ENCODE measurements at places on chromosomes 4 and X. TPM values are rescaled to one million over a fixed set of nuclear protein-coding genes. Genes with fewer than 3 reads are reported as not detected.

DNA sequence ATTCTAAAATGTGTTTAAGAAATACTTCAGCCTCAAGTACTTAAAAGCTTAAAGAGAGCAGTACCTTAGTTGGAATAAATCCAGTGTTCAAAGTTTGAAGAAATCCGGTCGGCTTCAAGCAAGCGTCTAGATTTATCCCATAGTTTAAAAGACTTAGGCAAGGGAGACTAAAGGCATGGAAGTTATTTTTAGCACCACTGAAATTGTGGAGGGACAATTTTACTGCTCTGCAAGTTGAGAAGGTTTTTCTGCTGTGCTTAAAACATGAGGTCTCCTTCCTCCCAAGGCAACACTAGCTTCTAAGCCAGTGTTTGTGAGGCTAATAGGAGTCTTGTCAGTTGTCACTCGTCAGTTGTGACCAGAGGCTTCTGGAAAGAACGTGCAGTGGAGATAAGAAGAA lies 183.5 kb downstream of the MSL3 start:
- no peaks in the 10 kb centered on the region for H3K36me3 ChIP-seq
- no peak overlapping the region for H3K4me3 ChIP-seq
- H3K27me3 ChIP-seq: no peaks in the 10 kb centered on the region
- H3K27ac ChIP-seq: no peak overlapping the region

DNA sequence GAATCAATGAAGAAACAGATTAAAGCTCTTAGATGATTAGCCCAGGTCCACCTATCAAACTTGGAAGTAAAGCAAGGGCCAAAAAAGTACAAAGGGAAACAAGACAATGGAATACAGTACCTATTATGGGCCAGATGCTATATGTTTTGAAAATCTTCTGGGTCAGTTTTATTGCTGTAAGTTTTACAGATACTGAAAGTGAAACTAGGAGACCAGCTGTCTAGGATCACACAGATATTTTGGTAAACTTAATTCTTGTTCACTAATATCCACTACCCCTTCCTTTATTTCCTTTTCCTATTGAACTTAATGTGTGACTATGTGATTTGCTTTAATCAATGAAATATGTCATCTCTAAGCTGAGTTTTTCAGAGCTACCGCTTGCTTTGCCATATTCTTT lies 505.4 kb upstream of the PITX2 start:
- H3K27me3 ChIP-seq: no peaks in the 10 kb centered on the region
- DNase-seq: peak; percentile 5
- no peaks in the 10 kb centered on the region for H3K4me1 ChIP-seq
- no peaks in the 10 kb centered on the region for H3K36me3 ChIP-seq

GRCh38 chr4:108830509-108831244 lies 67.8 kb upstream of the ETNPPL start:
- H3K36me3 ChIP-seq: no peaks in the 10 kb centered on the region
- DNase-seq: peak; percentile 13
- H3K4me3 ChIP-seq: no peak overlapping the region
- no peak overlapping the region for H3K27ac ChIP-seq
- peaks cover 2% of the 10 kb centered on the region for H3K27me3 ChIP-seq

DNA sequence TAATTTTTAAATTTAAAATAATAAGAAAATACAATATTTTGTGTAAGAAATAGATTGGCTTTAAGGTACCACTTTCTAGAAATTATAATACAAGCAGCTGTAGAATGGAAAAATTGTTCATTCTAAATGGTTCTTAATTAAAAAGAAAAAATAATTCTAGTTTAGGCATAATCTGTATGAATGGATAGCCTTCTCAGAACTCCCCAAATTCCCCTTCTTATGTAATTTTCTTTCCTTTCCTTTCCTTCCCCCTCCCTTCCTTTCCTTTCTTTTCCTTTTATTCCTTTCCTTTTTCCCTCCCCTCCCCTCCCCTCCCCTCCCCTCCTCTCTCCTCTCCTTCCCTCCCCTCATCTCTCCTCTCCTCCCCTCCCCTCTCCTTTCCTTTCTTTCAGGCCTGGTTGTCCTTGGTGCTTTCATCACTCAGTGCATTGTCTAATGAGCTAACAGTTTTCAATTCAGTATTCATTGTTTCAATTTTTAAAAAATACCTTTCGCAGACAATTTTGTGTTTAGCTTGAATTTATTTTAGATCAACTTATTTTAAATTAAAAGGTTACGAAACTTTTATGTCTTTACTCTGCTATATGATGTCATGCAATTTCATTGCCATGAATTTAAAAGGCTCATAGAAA lies 28.8 kb downstream of the LRIT3 start:
- H3K4me3 ChIP-seq: no peak overlapping the region
- no peak overlapping the region for H3K27ac ChIP-seq
- DNase-seq: no peak
- H3K4me1 ChIP-seq: no peaks in the 10 kb centered on the region

MAGEE2 gene
- not detected for total RNA-seq

- H3K4me3 ChIP-seq: no peak overlapping the region
- no peak for DNase-seq
- no peaks in the 10 kb centered on the region for H3K4me1 ChIP-seq
- H3K27me3 ChIP-seq: no peaks in the 10 kb centered on the region
- no peak overlapping the region for H3K27ac ChIP-seq
Measured at GRCh38 chr4:144504883-144505282, 141.1 kb upstream of the HHIP start.

DNA sequence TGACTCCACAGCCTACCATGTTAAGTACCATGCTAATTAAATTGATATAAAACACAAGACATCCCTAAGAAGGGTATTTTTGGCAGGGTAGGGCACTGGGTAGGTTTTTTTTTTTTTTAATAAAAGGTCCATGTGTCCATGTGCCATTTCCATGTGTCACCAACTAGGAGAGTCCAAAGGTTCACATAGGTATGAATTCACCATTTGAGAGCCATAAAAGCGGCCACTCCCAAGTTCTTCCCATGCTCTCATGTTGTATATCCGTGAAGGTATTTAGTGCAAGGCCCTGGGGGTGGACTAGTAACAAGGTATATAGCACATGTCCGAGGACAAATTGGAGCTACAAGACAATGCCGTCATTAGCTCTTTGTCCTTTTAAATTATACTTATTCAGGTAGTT lies 107.3 kb downstream of the PDE5A start:
- no peaks in the 10 kb centered on the region for H3K27me3 ChIP-seq
- no peak overlapping the region for H3K4me3 ChIP-seq
- peaks cover 17% of the 10 kb centered on the region for H3K4me1 ChIP-seq

GRCh38 chrX:2398064-2398656 lies 102.6 kb downstream of the DHRSX start:
- H3K4me3 ChIP-seq: no peak overlapping the region
- H3K36me3 ChIP-seq: peaks cover 3% of the 10 kb centered on the region

GPR173 gene
- total RNA-seq: 1.1 TPM

- DNase-seq: peak; percentile 46
- no peaks in the 10 kb centered on the region for H3K36me3 ChIP-seq
- H3K27me3 ChIP-seq: no peaks in the 10 kb centered on the region
- H3K4me1 ChIP-seq: no peaks in the 10 kb centered on the region
- peak overlapping the region; percentile 84 for H3K4me3 ChIP-seq
Measured at GRCh38 chr4:128810331-128810870, 901 bp downstream of the JADE1 start.

DNA sequence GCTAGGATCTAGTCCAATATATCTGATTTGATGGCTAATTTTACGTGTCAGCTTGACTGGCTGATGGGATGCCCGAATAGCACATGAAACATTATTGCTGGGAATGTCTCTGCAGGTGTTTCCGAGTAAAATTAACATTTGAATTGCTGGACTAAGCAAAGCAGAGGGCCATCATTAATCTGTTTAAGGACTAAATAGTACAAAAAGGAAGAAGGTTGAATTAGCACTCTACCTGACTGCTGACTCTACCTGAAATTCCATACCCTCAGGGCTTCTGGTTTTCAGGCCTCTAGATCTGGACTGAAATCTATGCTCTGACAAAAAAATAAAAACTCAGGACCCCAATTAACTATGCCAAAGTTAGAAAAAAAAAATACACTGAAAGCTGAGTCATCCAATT lies 1021.9 kb downstream of the FAM133A start:
- H3K27me3 ChIP-seq: no peaks in the 10 kb centered on the region
- no peak for DNase-seq
- H3K4me3 ChIP-seq: no peak overlapping the region
- H3K27ac ChIP-seq: no peak overlapping the region
- H3K36me3 ChIP-seq: no peaks in the 10 kb centered on the region
- H3K4me1 ChIP-seq: no peaks in the 10 kb centered on the region

GRCh38 chr4:70715097-70715496 lies 6.7 kb upstream of the RUFY3 start:
- DNase-seq: peak; percentile 52
- H3K27ac ChIP-seq: no peak overlapping the region
- no peak overlapping the region for H3K4me3 ChIP-seq
- no peaks in the 10 kb centered on the region for H3K27me3 ChIP-seq

DNA sequence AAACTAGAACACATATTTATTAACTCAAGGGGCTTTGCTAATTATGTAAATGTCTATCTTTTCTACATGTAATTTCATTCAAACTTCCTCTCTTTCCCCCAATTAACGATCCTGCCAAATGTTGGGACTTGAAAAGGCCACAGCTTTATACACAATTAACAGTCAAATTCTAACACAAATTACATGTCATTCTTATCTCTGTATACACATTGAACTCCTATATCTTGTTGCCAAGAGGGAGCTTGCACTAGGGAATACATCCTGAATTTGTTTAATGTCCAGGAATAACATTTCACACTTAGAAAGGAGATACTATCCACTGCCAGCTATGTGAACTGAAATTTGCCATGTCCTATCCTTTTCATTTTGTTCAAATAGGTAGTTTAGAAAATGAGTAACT lies 38.9 kb upstream of the MAB21L2 start:
- H3K4me3 ChIP-seq: no peak overlapping the region
- no peak for DNase-seq
- no peaks in the 10 kb centered on the region for H3K4me1 ChIP-seq
- H3K27me3 ChIP-seq: no peaks in the 10 kb centered on the region
- no peak overlapping the region for H3K27ac ChIP-seq

CXCL11 gene
- under 0.01 TPM for total RNA-seq

PPEF2 gene
- not detected for total RNA-seq

- H3K4me3 ChIP-seq: no peak overlapping the region
- no peaks in the 10 kb centered on the region for H3K27me3 ChIP-seq
- no peaks in the 10 kb centered on the region for H3K4me1 ChIP-seq
- H3K27ac ChIP-seq: no peak overlapping the region
- no peaks in the 10 kb centered on the region for H3K36me3 ChIP-seq
Measured at GRCh38 chrX:35800474-35800873, 2.3 kb downstream of the MAGEB16 start.

GRCh38 chr4:118969359-118969758 lies 80.7 kb downstream of the SYNPO2 start:
- H3K36me3 ChIP-seq: no peaks in the 10 kb centered on the region
- no peaks in the 10 kb centered on the region for H3K27me3 ChIP-seq
- no peak overlapping the region for H3K4me3 ChIP-seq
- H3K27ac ChIP-seq: no peak overlapping the region
- peak; percentile 82 for DNase-seq
- peaks cover 16% of the 10 kb centered on the region for H3K4me1 ChIP-seq

TGIF2LX gene
- total RNA-seq: not detected

- no peaks in the 10 kb centered on the region for H3K36me3 ChIP-seq
- DNase-seq: no peak
- no peak overlapping the region for H3K27ac ChIP-seq
- no peak overlapping the region for H3K4me3 ChIP-seq
- no peaks in the 10 kb centered on the region for H3K27me3 ChIP-seq
- H3K4me1 ChIP-seq: no peaks in the 10 kb centered on the region
Measured at GRCh38 chr4:44988011-44988410, 261.7 kb upstream of the GNPDA2 start.

DNA sequence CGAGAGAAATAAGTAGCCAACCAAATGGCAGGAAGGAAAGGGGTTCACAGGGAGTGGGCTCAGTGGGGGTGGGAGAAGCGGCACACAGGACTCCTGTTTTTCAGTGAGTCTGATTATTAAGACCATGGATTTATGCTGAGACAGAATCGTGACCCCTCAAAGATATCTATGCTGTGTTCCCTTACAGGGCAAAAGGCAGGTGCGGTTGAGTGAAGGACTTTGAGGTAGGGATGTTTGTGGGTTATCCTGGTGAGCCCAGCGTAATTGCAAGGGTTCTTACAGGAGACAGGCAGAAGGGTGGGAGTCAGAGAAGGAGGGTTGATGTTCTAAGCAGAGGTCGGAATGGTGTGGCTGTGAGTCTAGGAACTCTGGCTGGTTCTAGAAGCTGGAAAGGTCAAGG lies 73.0 kb downstream of the EVC start:
- no peak overlapping the region for H3K27ac ChIP-seq
- no peak overlapping the region for H3K4me3 ChIP-seq
- peaks cover 45% of the 10 kb centered on the region for H3K36me3 ChIP-seq

DNA sequence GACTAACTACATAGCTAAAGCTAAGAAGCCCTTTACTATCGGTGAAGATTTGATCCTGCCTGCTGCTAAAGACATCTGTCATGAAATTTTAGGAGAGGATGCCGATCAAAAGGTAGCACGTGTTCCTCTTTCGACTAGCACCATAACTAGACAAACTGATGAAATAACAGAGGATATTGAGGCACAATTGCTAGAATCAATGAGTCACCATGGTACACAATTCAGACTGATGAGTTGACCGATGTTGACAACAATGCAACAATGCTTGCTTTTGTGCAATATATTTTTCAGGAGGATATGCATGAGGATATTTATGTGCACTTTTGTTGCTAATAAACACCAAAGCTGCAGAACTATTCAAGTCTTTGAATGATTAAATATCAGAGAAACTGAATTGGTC lies 24.3 kb downstream of the TBCK start:
- no peaks in the 10 kb centered on the region for H3K4me1 ChIP-seq
- H3K36me3 ChIP-seq: peaks cover 12% of the 10 kb centered on the region
- DNase-seq: no peak
- no peak overlapping the region for H3K4me3 ChIP-seq
- H3K27ac ChIP-seq: no peak overlapping the region

DNA sequence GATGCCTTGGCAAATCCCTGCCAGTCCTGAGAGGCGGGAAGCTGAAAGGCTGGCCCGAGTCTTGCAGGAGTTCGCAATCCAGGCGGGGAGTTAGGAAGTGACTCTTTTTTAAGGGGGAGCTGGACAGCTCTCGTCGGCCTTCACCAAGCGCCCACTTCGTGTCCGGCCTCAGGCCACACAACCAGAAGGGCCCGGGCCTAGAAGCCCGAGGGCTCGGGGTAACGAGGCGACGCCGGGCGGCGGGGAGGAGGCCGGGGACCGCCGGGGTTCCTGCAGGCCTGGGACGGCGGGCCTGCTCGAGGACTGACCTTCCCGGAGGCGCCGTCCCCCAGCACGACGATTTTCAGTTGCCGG lies 395 bp downstream of the RAB28 start:
- peak overlapping the region; percentile 84 for H3K4me3 ChIP-seq
- DNase-seq: peak; percentile 74
- H3K36me3 ChIP-seq: no peaks in the 10 kb centered on the region
- no peaks in the 10 kb centered on the region for H3K4me1 ChIP-seq

DNA sequence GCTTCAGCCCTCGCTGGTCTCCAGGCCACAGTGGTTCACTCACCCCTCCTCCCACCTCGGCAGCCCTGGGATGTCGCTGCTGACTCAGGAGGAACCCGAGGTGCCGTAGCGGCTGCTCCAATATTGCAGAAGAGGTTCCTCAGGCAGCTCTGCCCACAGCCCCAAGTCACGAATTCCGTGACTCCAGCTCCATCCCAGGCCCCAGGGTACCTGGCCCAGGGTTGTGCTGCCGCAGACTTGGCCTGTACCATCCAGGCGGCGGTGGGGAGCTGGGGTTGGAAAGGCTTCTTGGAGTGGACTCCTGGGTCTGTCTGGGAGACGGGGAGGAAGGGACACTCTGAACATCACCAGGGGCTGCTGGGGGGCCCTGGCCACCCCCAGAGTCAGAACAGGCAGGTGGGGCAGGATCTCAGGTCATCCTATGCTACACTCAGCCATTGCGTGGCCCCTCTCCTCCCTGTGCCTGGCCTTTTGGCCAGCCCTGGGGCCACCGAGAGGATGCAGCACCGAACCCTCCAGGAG lies 728 bp upstream of the HGFAC start:
- H3K4me3 ChIP-seq: no peak overlapping the region
- no peak for DNase-seq
- peaks cover 11% of the 10 kb centered on the region for H3K4me1 ChIP-seq
- no peaks in the 10 kb centered on the region for H3K36me3 ChIP-seq
- no peak overlapping the region for H3K27ac ChIP-seq

Measured in IMR-90 (cell line).